Astrocyte (in vitro differentiated cells and primary cell): ENCODE measurements at places on chromosomes 2 and 18.

- no peak overlapping the region for H3K4me3 ChIP-seq
- H3K36me3 ChIP-seq: no peaks in the 10 kb centered on the region
- H3K4me1 ChIP-seq: peaks cover 8% of the 10 kb centered on the region
- H3K27ac ChIP-seq: no peak overlapping the region
- no peaks in the 10 kb centered on the region for H3K27me3 ChIP-seq
- no peak for DNase-seq
Measured at GRCh38 chr2:127231130-127231865, 11.2 kb upstream of the CYP27C1 start.

- H3K27ac ChIP-seq: no peak overlapping the region
- no peaks in the 10 kb centered on the region for H3K4me1 ChIP-seq
- DNase-seq: no peak
- no peaks in the 10 kb centered on the region for H3K36me3 ChIP-seq
- no peak overlapping the region for H3K4me3 ChIP-seq
Measured at GRCh38 chr2:98530114-98530513, 78.2 kb downstream of the COA5 start.

DNA sequence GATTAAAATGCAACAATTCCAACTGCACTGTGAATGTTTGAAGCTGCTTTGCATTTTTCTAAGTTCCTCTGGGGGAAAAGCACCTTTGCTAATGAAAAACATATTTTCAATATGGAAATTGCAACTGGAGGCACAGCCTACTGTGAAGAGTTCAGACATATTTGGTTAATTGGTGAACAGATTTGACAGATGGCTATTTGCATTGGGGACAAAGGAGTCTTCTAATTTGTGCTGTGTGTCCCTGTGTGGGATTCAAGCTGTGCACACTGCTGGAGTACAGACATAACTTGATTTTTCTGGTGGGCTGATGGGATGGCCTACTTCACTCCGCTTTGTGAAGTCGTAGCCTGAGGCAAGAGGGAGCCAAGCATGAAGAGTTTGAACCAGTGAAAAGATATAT, 40.7 kb upstream of the ARHGAP25 start:
- no peak for DNase-seq
- no peaks in the 10 kb centered on the region for H3K4me1 ChIP-seq
- no peak overlapping the region for H3K27ac ChIP-seq
- H3K27me3 ChIP-seq: peaks cover 2% of the 10 kb centered on the region

DNA sequence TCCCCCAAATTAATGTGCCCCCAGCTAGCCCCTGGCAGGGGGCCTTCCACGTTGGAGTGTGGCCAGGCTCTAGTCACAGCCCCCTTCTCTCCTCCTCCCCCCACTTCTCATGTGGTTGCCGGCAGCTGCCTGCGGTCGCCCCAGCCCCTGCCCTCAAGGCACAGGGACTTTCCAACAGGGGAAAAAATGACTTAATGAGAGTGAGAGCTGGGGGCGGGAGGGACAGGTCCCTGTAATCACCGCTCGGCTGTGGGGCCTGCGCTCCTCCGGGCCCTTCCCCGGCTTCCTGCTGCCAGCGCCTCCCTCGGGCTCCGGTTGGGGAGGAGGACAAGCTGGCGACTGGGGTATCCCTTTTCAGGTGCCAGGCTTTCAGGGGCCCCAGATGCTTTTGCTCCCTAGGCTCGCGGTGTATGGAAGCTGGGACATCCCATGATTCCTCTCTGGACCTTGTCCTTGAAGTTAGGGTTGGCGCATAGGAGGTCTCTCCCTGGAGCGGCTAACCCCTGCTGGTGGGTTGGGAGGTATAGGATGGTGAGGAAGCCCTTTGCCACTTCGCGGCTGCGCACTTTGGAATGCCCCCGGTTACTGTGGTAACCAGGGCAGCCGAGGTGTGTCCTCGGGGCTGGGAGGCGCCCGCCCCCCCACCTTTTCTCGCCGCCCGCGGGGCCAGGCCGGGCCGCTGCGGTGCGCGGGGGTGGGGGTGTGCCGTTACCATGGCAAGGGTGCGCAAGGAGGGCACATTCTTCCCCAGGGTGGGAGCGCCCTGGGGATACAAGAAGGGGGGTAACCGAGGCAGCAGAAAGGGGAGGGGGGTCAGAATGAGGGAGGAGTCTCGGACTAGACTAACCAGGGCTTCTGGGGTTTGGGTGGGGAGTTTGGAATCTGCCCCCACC, 16.1 kb downstream of the WNT10A start:
- H3K27ac ChIP-seq: no peak overlapping the region
- H3K4me3 ChIP-seq: peak overlapping the region; percentile 33
- DNase-seq: peak; percentile 41
- peaks cover 83% of the 10 kb centered on the region for H3K27me3 ChIP-seq

GRCh38 chr18:79888016-79888415, 63.4 kb downstream of the SLC66A2 start:
- H3K36me3 ChIP-seq: no peaks in the 10 kb centered on the region
- H3K4me1 ChIP-seq: no peaks in the 10 kb centered on the region
- H3K4me3 ChIP-seq: no peak overlapping the region

DNA sequence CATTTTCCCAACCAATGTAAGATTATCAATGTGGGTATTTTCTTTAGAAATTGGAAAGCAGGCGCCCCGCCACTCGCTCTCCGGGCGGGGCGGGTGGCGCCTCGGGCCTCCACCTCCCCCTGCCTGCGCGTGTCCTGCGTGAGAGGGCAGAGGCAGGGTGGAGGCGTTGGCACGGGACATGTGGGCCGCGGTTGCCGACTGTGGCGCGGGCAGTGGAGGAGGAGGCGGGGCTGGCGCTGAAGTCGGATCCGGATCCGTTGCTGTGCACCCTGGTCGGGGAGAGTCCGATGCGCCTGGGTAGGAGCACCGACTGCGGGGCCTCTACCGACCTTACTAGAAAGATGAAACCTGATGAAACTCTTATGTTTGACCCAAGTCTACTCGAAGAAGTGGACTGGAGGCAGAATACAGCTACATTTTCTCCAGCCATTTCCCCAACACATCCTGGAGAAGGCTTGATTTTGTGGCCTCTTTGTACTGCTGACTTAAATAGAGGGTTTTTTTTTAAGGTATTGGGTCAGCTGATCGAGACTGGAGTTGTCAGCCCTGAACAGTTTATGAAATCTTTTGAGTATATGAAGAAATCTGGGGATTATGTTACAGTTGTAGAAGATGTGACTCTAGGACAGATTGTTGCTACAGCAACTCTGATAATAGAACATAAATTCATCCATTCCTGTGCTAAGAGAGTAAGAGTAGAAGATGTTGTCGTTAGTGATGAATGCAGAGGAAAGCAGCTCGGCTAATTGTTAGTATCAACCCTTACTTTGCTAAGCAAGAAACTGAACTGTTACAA, 37.9 kb downstream of the PMS1 start:
- H3K4me3 ChIP-seq: no peak overlapping the region
- no peaks in the 10 kb centered on the region for H3K4me1 ChIP-seq
- no peaks in the 10 kb centered on the region for H3K27me3 ChIP-seq
- no peak overlapping the region for H3K27ac ChIP-seq

DNA sequence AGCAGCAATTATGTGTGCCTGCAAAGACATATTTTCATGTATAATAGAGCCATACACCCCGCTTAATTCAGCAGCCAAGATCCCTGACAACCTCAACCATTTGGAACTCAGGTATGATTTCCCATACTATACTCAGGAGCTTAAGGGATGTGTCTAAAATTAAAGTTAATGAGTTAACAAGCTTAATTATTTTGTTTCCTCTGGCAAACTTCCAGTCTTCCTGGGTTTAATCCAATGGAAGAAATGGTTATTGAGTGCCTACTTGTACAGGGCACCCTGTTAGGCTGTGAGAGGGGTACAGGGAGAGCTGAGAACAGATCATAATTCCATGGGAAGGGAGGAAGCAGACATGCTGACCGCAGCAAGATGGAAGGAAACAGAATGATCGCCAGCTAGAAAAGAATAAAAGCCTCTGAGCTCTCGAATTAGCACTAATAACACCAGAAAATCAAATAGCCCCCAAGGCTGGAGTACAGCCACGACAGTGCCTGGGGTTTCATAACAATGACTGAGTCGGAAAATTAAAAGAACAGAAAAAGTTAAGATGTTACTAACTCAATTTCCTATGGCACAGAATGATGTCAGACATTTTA, 20.8 kb upstream of the CEP68 start:
- no peak for DNase-seq
- H3K27me3 ChIP-seq: no peaks in the 10 kb centered on the region
- peaks cover 1% of the 10 kb centered on the region for H3K4me1 ChIP-seq
- H3K27ac ChIP-seq: no peak overlapping the region
